ENCODE measurements at places on chromosomes 1 and 21.

DNA sequence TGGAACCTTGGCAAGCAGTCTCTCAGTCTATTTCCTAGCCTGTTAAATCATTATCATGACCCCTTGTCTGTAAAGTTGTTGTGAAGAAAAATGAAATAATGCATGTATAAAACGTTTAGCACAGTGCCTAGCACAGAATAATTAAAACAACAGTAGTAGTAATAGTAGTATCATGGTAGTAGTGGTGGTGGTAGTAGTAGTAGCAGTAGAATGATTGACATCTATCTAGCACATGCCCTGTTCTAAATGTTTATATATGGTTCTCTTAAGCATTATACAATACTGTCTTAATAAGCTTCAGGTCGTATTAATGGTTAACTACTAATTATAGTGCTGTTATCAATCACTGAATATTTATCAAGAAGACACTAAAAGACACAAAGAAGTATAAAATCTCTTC, 46.7 kb downstream of the GPR3 start:
- peaks cover 67% of the 10 kb centered on the region for H3K4me1 ChIP-seq
- peak overlapping the region; percentile 87 for H3K27ac ChIP-seq
- H3K4me3 ChIP-seq: no peak overlapping the region
- DNase-seq: no peak

- DNase-seq: no peak
- peaks cover 82% of the 10 kb centered on the region for H3K4me1 ChIP-seq
- no peak overlapping the region for H3K4me3 ChIP-seq
- H3K27ac ChIP-seq: peak overlapping the region; percentile 22
- no peaks in the 10 kb centered on the region for H3K27me3 ChIP-seq
- no peaks in the 10 kb centered on the region for H3K36me3 ChIP-seq
Observed at GRCh38 chr1:206687915-206688442, 3.3 kb downstream of the MAPKAPK2 start.

DNA sequence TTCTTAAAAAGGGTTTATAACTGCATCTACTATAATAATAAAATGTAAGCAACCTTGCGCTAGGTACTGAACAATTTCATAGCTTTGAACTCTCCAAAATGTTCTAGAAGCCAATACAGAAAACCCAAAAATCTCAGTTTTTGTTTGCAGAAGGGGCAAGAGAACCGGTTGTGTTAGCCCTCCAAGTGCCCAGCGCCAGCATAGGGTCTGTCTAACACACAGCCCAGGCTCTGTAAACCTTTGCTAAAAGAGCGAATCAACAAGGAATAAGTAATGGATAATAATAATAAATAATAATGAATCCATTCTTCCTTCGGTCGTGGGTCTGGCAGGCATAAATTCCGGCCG, 333 bp upstream of the CHAF1B start:
- no peaks in the 10 kb centered on the region for H3K27me3 ChIP-seq
- no peak overlapping the region for H3K27ac ChIP-seq

GRCh38 chr1:234875953-234876855, 252.4 kb downstream of the TOMM20 start:
- no peak overlapping the region for H3K4me3 ChIP-seq
- peak overlapping the region; percentile 54 for H3K27ac ChIP-seq
- peaks cover 17% of the 10 kb centered on the region for H3K4me1 ChIP-seq
- H3K36me3 ChIP-seq: no peaks in the 10 kb centered on the region
- DNase-seq: no peak
- no peaks in the 10 kb centered on the region for H3K27me3 ChIP-seq

- peaks cover 48% of the 10 kb centered on the region for H3K27me3 ChIP-seq
- DNase-seq: no peak
- H3K4me3 ChIP-seq: no peak overlapping the region
- no peak overlapping the region for H3K27ac ChIP-seq
- no peaks in the 10 kb centered on the region for H3K36me3 ChIP-seq
Observed at GRCh38 chr1:228541725-228542124, 54.5 kb downstream of the RNF187 start.

DNA sequence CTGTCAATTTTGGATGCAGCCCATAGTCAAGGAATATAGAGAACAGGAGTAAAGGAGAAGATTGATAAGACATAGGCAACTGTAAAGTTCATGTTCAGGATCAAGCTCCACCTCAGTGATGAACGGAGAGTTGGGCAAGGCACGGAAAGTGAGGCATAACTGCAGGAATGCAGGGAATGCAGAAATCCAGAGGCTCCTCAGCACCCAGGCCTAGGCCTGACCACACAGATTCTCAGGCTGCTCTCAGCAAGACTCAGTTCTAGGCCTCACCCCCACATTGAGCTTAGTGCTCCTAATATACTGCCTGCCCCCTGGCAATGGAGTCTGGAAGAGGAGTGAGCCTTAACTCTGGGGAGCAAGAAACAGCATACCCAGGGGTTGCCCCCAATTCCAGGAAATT, 36.3 kb upstream of the S1PR1 start:
- no peak overlapping the region for H3K4me3 ChIP-seq
- DNase-seq: no peak
- H3K36me3 ChIP-seq: no peaks in the 10 kb centered on the region

- no peaks in the 10 kb centered on the region for H3K27me3 ChIP-seq
- no peaks in the 10 kb centered on the region for H3K36me3 ChIP-seq
- H3K27ac ChIP-seq: no peak overlapping the region
- no peaks in the 10 kb centered on the region for H3K4me1 ChIP-seq
- DNase-seq: no peak
- no peak overlapping the region for H3K4me3 ChIP-seq
Observed at GRCh38 chr1:36872126-36872754, 162.1 kb downstream of the GRIK3 start.

DNA sequence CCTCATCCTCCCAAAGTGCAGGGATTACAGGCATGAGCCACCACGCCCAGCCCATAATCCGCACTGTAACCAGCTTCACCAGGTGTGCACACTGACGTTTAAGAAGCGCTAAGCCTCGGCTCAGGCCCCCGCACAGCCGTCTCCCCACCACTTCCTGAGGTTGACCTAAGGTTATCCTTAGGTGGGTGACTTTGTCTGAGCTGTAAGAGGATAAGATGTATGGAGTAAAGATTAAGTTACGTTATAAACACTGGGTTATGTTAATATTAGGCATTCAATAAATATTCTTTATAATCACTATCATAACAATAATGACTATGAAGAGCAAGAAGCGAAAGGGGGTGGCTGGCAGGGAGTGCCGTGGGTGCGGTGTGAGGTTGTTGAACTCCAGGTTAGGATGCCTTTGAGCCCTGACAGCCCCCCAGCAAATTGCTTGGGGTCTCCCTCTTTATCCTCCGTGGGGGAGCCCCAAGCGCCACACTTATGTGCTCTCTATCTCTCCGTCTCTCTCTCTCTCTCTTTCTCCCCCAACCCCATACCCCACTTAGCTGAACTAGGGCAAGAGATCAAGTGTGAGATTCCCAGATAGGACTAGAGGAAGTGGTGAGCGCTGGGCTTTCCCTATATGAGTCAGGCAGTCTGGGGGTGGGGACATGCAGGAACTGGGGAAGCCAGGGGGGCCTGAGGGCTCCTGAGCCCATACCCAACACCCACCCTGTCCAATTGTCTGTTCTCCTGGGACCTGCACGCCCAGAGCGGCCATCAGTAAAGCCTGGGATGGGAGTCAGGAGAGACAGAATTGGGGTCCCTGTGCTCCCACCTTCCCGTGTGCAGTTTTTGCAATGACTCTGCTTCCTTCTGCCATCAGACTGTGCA, 7.6 kb downstream of the EFHD2 start:
- DNase-seq: no peak
- H3K27ac ChIP-seq: peak overlapping the region; percentile 80
- H3K27me3 ChIP-seq: no peaks in the 10 kb centered on the region
- H3K4me1 ChIP-seq: peaks cover 32% of the 10 kb centered on the region

- no peak overlapping the region for H3K4me3 ChIP-seq
- H3K4me1 ChIP-seq: no peaks in the 10 kb centered on the region
- H3K36me3 ChIP-seq: no peaks in the 10 kb centered on the region
- no peak overlapping the region for H3K27ac ChIP-seq
Observed at GRCh38 chr1:107048241-107048640, 8.2 kb upstream of the PRMT6 start.

- no peaks in the 10 kb centered on the region for H3K4me1 ChIP-seq
- H3K27ac ChIP-seq: no peak overlapping the region
- no peaks in the 10 kb centered on the region for H3K36me3 ChIP-seq
- DNase-seq: no peak
Observed at GRCh38 chr1:214349781-214350180, 68.8 kb downstream of the SMYD2 start.

- H3K36me3 ChIP-seq: peaks cover 27% of the 10 kb centered on the region
- H3K4me1 ChIP-seq: no peaks in the 10 kb centered on the region
- no peak for DNase-seq
- no peaks in the 10 kb centered on the region for H3K27me3 ChIP-seq
Observed at GRCh38 chr1:32372149-32372756, 9.9 kb downstream of the TSSK3 start.

DNA sequence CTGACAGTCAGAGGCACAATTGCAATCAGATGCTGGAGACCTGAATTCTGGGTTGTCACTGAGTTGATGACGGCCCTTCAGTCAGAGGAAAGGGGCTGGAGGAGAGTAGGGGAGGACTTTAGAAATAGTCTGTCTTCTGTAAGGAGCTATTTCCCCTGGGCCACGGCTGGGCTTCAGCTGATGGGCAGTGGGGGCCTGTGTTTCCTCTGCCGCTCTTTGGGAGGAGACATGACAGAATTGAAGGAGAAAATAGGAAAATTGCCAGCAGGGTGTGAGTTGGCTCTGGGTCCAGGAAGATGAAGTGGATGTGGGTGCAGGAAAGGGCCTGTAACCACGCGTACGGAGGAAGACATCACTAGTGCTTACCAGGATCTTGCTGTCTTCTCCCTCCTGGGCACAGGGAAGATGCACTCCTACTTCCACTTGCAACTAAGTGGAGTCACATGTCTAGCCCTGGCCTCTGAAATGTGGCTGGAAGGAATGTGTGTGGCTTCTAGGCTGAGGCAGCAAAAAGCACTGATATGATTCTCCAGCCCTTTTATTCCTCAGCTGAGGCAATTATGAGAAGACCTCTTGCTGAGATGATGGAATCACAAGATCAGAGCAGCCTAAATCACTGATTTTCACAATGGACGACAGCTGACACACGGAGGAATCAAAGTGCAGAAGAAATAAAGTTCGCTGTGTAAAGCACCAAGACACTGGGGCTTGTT, 250.0 kb downstream of the GRIK3 start:
- no peaks in the 10 kb centered on the region for H3K36me3 ChIP-seq
- no peak overlapping the region for H3K27ac ChIP-seq
- H3K4me3 ChIP-seq: no peak overlapping the region

DNA sequence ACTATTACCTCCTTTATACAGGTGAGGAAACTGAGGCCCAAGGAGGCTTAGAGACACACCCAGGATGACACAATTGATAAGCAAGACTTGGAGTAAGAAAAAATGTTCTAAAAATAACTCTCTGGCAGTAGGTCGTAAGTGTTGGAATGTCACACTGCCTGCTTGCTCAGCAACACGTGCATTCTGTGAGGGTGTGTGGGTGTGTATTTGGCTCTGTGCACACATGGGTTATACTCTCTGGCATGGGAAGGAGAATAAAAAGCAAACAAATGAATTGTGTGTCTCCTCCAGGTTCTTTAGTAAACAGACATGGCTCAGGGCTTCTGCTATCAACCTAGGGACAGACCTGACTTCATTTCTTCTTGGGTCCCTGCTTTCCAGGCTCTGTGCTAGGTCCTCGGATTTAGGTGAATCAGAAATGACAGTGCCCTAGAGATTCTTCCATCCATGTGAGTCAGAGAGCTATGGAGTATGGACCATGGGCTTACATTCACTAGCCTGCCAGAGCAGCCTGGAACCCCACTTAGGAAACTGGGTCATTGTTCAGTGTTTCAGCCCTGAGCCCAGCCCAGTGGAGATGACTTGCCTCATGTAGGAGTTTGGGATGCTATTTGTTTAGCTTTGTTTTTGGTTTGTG, 72.4 kb downstream of the ELAVL4 start:
- DNase-seq: no peak
- H3K4me1 ChIP-seq: no peaks in the 10 kb centered on the region
- H3K27me3 ChIP-seq: no peaks in the 10 kb centered on the region

DNA sequence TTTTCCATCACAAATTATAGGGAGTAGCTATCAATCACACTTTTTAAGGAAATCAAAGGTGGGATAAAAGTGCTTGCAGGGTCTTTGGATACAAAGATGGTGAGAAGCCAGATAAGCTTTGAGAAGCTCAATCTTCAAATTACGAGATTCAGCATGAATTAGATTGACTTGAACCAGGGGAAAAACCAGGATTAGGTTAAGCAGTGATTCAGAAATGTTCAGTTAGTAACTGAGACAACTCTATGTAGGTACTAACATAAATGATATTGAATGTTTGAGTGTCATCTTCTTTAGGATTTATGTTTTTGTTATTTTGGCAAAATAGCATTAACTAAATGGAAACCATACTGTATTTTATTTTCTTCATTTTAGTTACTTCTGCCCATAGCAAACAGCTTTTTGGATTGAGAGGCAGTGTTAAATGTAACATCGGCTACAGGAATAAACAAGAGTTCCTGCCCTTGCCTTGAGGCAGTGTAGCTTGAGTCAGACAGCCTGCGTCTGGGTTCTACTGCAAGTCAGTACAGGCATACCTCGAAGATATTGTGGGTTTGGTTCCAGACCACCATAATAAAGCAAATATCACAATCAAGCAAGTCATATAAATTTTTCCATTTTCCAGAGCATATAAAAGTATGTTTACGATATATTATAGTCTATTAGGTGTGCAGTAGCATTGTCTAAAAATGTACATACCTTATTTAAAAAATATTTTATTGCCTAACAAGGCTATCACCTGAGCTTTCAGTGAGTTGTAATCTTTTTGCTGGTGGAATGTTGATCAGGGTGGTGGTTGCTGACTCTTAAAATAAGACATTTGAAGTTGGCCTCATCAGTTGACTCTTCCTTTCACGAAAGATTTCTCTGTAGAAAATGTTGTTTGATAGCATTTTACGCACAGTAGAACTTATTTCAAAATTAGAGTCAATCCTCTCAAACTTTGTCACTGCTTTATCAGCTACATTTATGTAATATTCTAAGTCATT, 36.9 kb upstream of the BACH1 start:
- peaks cover 8% of the 10 kb centered on the region for H3K4me1 ChIP-seq
- H3K36me3 ChIP-seq: no peaks in the 10 kb centered on the region
- DNase-seq: no peak
- no peaks in the 10 kb centered on the region for H3K27me3 ChIP-seq
- H3K4me3 ChIP-seq: no peak overlapping the region
- no peak overlapping the region for H3K27ac ChIP-seq

DNA sequence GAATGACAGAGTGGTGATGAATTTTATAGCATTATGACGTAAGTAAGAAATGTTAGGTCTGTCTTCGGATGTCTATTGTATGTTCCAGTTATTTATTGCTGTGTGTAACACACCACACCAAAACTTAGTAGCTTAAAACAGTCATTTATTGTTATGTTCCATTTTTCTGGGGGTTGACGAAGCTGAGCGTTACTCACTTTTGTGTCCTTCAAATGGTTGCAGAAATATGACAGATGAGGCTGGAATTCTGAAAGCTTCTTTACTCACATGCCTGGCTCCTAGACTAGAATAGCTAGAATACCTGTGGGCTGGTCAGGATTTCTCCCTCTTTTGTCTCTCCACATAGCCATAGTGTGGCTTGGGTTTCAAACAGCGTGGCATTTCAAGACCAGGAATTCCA, 62.1 kb upstream of the S1PR1 start:
- H3K27ac ChIP-seq: no peak overlapping the region
- no peaks in the 10 kb centered on the region for H3K27me3 ChIP-seq
- no peak overlapping the region for H3K4me3 ChIP-seq
- H3K36me3 ChIP-seq: no peaks in the 10 kb centered on the region
- DNase-seq: no peak
- H3K4me1 ChIP-seq: no peaks in the 10 kb centered on the region

GRCh38 chr1:165303386-165303785, 53.1 kb downstream of the LMX1A start:
- peaks cover 6% of the 10 kb centered on the region for H3K4me1 ChIP-seq
- H3K27ac ChIP-seq: no peak overlapping the region
- H3K4me3 ChIP-seq: no peak overlapping the region
- no peaks in the 10 kb centered on the region for H3K27me3 ChIP-seq
